Glutamatergic neuron (in vitro differentiated cells): ENCODE measurements at places on chromosomes 2 and 18. TPM values are rescaled to one million over a fixed set of nuclear protein-coding genes. Genes with fewer than 3 reads are reported as not detected.

Gene SERPINB12
- total RNA-seq: not detected

Gene SPATA3
- total RNA-seq: not detected

- DNase-seq: no peak
Measured at GRCh38 chr2:36561237-36561944, 36.6 kb downstream of the FEZ2 start.

GRCh38 chr2:195360242-195360641, 296.8 kb upstream of the SLC39A10 start:
- no peak for DNase-seq
